ENCODE measurements at places on chromosomes 3 and 15.

DNA sequence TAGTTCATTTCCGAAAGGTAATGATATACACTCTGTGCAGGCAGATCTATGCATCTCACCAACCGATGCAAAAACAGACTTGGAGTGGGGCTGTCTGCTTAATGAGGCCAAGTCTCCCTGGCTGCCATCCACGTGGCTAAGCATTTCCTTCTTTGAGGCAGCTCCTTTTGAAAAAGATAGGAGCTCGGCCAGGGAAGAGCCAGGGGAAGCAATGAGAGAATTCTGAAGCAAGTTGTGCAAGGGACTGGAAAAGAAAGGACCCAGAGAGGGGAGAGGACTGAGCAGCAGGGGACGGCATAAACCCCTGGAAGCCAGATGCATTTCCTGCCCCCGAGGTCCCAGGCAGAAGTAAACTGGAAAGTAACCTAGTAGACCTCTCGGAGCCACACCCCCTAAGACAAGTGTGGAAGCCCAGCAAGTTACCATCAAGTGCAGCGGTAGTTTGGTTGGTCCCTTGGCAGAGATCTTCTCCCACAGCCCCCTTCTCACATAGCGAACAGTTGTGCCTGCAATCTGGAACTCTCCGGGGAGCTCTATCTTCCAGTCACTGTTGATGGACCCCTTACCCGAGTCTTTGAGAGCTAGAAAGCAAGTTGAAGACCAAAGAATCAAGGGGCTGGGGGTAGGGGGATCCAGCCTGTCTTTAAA lies 288.2 kb downstream of the ADAMTS17 start:
- no peak for DNase-seq

DNA sequence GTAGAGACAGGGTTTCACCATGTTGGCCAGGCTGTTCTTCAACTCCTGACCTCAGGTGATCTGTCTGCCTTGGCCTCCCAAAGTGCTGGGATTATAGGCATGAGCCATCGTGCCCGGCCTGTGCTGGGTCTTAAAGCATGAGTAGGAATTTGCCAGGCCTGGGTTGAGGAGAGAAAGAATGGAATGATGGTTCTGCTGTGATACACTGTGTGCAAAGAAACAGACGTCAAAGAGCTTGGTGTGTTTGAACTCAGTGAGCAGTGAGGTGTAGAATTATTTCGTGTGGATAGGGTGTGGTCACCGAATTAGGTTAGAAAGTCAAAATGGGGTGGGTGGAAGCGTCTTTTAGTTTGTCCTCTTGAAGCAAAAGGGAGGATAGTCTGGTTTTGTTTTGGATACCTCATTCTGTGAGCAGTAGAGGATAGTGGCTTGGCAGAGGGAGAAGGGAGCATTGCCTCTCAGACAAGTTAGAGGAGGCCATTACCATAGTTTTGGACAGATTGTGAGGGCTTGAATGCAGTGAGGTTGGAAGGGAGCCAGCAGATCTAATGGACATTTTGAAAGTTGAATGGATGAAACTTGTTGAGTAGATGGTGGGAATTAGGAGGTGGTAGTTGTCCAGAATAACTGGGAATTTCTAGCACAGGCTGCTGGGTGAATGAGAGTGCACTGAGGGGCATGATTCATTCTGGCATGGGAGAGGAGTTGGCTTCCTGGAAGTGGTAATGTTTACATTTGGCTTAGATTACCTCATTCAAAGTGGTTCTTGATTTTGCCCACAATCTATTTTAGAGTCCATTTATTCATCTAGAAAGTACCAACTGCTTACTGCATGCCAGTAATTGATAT lies 27.2 kb downstream of the AKAP13 start:
- peak; percentile 60 for DNase-seq

DNA sequence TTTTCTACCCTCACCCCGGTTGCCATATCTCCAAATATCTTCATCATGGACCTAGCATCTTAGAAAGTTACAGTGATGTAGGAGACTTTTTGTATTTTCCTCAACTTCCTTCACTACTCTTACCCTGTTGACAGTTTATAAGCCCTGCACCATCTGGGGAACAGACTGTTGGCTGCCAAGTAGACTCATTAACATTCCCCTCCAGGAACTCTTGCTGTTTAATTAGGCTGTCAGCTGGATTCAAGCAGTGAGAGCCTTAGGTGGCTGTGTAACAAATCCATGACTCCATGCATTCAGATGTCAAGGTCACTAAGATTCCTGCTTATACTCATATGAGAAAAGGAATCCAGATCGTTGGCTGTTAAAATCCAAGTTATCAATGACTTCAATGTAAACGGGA lies 198.3 kb downstream of the NAALADL2 start:
- DNase-seq: no peak

GRCh38 chr3:49465270-49466034 lies 4.6 kb upstream of the DAG1 start:
- no peak for DNase-seq

DNA sequence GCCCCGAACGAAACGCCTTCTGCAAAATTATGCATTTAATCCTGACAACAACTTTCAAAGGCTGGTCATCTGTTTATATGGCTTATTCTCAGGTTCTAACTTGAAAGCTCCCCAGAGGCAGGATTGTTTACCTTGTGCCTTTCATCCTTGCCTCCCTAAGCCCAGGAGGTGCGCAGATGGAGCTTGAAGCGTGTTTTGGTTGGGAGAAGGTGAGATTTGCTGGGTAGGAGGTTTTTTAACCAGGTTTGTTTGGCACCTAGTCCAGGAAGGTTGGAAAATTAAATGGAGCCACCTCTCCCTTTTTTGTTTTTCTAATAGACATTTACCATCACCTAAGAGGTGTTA lies 675 bp downstream of the TSEN2 start:
- DNase-seq: no peak

GRCh38 chr3:178193846-178194245 lies 342.4 kb upstream of the KCNMB2 start:
- DNase-seq: peak; percentile 7

GRCh38 chr15:59918994-59919951 lies 84.8 kb upstream of the FOXB1 start:
- DNase-seq: peak; percentile 69

DNA sequence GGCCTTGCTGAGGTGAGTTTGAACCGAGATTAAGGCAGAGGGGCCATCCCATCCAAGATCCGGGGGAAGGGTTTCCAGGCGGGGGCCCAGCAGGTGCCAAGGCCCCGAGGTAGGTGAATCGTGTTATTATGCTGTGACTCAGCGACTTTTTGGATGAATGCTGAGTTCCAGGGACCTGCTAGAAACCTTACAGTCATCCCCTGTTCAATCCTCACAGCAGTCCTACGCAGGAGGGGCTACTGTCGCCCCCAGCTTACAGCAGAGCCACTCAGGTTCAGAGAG lies 40.9 kb downstream of the DNAJB8 start:
- no peak for DNase-seq

GRCh38 chr3:27596334-27596841 lies 112.2 kb upstream of the SLC4A7 start:
- DNase-seq: peak; percentile 24

DNA sequence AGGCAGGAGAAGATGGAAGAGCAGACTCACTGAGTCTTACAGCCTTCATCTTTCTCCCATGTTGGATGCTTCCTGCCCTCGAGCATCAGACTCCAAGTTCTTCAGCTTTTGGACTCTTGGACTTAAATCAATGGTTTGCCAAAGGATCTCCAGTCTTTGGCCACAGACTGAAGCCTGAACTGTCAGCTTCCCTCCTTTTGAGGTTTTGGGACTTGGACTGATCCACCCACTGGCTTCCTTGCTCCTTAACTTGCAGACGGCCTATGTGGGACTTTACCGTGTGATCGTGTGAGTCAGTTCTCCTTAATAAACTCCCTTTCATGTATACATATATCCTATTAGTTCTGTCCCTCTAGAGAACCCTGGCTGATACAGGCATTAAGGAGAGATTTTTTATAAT lies 62.4 kb upstream of the TNIK start:
- DNase-seq: no peak

DNA sequence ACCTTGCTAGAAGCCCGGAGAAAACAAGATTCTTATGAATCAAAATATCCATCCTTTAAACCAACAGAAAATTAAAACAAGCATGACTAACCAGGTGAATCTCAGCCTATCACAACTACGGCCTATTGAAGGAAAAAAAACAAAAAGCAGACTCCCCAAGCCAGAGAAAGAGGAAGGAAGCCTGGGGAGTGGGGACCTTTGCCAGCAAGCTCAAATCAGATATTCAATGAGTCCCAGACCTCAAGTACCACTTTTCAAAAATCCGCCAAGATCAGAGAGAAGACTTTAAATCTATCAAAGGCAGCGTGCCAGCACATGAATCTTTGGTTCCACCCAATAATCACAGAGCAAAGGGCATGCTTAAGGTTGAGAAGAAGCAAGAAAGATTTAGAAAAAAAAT lies 253.8 kb downstream of the NTRK3 start:
- no peak for DNase-seq

- no peak for DNase-seq
Measured at GRCh38 chr3:196079682-196080081, 2.2 kb downstream of the TFRC start.

DNA sequence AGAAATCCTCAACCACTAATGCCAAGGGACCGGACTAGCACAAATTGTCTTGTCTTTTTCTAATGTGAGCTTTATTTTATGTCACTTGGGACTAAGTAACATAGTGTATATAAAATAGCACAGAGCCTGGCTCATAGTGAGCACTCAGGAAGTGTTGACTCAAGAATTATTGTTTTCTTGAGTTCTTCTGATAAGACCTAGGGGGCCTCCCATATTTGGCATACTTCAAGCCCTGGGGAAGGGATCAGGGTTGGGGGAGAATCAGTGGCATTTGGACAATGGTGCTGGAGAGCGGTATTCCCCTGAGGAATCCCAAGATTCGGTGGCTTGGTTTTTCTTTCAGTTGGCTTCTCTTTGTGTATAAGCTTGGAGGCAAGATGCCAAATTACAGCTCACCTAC lies 19.4 kb downstream of the ZNF80 start:
- no peak for DNase-seq

DNA sequence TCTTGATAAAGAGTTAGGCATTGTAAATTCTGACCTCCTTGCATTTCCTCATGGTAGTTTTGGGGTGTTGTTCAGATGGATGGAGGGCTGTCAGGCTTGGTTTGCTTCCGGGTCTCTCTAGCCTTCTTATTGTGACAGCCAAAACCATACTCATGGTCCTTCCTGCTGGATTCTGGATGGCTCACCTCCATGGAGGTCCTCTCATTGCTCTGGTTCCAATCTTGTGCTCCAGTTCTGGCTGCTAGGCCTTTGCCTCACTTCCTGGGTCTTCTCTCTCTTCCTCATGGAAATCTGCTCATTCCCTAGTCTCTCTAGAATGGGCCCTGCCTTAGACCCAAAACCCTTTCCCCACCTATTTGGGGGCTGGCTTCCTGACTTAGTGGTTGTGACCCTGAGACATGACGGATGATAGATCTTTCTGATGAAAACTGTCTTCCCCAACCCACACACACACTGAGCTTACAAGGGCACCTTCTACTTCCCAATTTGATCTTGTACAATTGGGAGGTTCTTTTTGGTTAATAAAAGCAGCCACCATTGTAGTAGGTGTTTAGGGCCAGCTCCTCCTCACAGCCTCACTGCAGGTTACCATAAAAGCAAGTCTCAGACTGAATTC lies 66.2 kb upstream of the XCR1 start:
- no peak for DNase-seq

DNA sequence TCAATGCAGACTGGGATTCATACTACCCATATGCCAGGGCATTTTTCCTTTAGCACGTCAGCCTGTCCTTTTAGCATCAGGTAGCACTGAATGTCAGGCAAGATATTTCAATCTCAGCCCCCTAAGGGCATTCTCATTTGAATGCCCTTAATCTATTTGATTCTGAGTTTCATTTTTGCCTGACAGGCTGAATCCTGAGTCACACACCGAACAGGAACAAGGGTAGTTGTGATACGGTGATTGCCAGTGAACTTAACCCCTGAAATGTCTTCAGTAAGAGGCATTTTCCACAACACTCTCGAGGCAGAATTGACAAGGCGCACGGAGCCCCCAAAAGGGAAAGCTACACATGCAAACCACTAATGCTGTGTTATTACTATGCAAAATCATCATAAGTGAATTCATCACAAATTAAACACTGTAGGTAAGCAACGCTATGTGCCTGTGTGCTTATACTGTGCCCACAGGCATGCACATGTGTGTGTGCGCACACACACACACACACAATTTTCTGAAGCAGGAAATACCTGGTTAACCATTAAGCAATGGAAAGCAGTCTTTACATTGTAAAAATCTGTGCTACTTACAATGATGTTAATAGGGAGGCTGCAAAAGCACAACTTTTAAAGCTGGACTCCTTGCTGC lies 130.4 kb downstream of the ZNF385D start:
- DNase-seq: no peak

- DNase-seq: no peak
Measured at GRCh38 chr3:138371070-138371965, 22.9 kb downstream of the MRAS start.

GRCh38 chr3:117868766-117869165 lies 1159.2 kb downstream of the TUSC7 start:
- DNase-seq: no peak

- DNase-seq: no peak
Measured at GRCh38 chr3:78268716-78269668, 1229.1 kb downstream of the ROBO2 start.

DNA sequence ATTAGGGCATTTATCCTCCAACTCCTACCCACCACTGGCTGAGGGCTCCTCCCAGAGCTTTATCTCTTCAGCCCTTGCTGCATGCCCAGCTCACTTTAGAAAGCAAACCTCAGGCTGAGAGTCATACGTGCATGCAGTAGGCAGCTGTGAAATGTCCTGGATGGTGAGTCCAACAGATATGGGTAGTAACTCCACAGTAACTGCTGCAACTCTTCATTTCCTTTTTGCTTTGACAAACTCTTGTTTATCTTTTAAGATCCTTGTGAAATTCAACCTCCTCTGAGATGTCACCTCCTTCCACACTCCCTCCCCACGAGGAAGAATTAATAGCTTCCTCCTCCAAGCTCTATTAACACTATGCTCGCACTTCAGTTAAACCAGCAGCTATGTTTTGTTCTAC lies 35.9 kb upstream of the CTNNB1 start:
- no peak for DNase-seq

DNA sequence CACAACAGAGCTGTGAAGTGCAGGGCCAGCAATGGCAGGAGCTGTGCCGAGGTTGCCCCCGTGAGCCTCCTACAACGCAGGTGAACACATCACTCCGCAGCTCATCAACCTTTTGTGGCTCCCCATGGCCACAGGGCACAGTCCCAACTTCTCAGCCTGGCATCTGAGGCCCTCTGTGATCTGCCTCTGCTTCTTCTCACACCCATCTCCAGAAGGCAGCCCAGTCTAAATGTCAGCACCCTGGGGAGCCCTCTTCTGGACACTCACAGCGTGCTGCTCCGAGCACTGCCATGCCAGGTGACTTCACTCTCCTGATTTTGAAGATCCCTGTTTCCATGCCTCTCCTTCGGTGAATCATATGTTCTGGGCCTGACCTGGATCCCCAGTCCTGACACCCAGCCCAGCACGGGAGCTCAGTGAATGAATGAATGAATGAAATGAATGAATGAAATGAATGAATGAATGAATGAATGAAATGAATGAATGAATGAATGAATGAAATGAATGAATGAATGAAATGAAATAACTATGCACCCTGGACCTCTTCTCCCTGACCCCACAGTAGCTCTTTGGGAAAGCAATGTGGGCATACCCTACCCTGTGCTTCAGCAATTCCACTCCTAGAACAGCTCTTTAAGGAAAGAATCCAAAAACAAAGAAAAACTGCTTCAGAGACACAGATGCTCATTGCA lies 17.9 kb upstream of the SKIC8 start:
- no peak for DNase-seq

Data from CD4-positive, alpha-beta T cell treated with Interleukin-2 at 100 ng/mL for 4 hours (primary cell).